ENCODE measurements at places on chromosomes 1 and 21. TPM values are rescaled to one million over a fixed set of nuclear protein-coding genes. Genes with fewer than 3 reads are reported as not detected.

GRCh38 chr21:32427958-32428623, 15.6 kb downstream of the EVA1C start:
- no peak for DNase-seq

- no peak for DNase-seq
These were observed 91.4 kb downstream of the GPATCH2 start for GRCh38 chr1:217539510-217539909.

CHRM3 gene
- total RNA-seq, result not detected

DNA sequence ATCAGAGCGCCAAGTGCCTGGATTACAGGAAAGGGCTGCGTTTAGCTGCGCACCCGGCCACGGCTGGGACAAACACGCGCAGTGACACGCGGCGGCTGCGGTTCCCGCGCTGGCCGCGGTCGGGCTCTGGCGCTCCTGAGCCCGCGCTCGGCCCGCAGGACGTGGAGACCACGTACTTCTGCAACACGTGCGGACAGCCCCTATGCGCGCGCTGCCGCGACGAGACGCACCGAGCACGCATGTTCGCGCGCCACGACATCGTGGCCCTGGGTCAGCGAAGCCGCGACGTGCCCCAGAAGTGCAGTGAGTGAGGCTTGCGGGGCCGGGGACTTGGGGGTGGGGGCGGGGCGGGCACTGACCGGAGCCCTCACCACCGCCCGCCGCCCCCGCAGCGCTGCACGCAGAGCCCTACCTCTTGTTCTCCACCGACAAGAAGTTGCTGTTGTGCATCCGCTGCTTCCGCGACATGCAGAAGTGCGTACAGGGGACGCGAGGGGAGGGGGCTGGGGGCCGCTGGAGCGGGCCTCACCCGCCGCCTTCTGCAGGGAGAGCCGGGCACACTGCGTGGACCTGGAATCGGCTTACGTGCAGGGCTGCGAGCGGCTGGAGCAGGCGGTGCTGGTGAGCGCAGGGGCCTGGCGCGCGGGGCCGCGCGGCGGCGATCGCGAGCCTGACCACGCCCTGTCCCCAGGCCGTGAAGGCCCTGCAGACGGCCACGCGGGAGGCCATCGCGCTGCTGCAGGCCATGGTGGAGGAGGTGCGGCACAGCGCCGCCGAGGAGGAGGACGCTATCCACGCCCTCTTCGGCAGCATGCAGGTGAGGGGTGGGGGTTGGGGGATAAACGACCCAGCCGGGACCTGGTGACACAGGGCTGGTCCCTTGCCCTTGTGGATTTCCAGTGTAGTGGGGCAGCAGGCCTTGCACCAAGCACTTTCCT, 3.1 kb downstream of the RNF207 start:
- peak; percentile 42 for DNase-seq

GRCh38 chr1:33128781-33129180, 47.8 kb downstream of the AZIN2 start:
- DNase-seq, result no peak

DNA sequence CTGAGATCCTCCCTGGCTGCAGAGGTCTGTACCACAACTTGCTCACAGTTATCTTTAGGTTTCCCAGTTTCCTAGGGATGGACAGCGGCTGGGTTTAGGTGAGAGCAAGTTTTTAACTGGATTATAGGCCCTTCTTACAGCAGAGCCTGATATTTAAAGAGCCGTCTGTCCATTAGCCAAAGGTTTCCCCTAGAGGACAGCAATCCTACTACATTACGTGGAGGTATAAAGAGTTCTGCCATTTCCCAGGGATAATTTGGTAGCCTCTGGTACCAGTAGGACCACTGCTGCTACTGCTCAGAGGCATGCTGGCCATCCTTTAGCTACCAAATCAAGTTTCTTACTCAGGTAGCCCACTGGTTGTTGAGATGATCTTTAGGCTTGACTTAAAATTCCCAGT, 21.9 kb upstream of the FCGR2A start:
- DNase-seq, result no peak

SLC6A9 gene
- total RNA-seq, result 2.0 TPM

DNA sequence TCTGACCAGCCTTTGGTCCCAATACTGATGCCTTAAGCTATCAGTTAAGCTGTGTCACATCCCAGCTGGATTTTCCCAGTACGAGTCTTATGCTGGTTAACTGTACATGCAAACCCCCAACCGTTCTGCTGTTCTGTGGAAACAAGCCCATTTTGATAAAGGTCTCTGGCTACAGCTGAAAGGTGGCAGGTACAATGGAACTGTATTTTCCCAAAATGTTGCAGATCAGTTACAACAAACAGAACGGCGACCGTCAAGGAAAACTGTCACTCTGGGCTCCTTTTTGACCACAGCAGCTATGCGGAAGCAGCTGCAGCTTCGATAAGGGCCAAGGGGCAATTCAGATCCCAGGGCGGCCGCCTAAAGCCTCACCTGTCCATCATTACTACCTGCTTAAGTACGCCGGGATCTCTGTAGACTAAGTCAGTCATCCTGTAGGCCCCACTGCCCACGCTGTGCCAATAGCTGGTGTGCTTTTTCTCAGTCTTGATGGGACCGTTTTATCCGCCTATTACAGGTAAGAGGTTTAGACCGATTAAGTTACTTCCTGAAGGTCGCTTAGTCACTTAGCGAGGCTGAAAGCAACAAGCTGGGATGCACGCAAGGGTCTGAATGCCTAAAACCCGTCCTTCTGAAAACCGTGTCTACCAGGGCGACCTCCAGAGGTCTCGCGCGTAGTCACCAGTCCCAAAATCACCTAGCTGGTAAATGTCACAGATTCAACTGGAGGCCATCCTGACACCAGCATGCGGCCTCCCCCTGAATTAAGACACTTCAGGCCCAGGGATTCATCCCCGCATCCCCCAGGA, 11.1 kb upstream of the RAB42 start:
- DNase-seq, result peak; percentile 56

SUSD4 gene
- total RNA-seq, result 2.7 TPM

DNA sequence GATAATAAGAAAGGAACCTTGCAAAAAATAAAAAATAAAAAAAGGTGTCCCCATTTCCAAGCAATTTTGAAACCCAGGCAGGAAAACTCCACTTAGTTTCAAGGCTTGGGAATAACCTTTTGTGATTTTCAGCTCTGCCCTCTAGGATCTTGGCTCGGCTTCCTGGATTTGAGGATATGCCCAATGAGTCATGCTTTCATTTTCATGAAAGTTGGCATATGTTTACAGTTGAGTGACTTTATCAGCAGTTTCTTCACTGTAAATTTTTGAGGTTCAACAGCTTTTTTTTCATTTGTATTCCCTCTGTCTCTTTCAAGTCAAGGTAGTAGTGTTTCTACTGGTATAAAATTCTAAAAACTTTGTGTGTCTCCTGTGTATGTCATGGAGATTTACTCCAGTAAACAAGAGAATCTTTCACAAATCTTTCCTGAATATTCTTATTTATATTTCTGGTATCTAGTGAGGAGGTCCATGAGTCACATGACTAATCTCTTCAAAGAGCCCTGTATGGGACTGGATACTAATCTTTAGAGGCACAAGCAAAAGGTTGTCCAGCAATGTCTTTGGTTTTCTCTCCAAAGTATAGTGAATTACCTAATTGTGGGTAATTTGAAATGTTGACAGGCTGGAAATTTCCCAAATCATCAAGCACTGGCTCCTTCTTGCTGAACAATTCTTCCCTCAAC, 335.3 kb downstream of the BRINP2 start:
- no peak for DNase-seq

PDPN gene
- not detected for total RNA-seq

GPR153 gene
- 1.8 TPM for total RNA-seq
